ENCODE measurements at places on chromosomes 12 and 14. TPM values are rescaled to one million over a fixed set of nuclear protein-coding genes. Genes with fewer than 3 reads are reported as not detected.

GRCh38 chr14:72621387-72622065, 272.4 kb downstream of the DPF3 start:
- no peak for DNase-seq
- H3K27me3 ChIP-seq: no peaks in the 10 kb centered on the region
- no peaks in the 10 kb centered on the region for H3K36me3 ChIP-seq
- no peak overlapping the region for H3K27ac ChIP-seq
- no peak overlapping the region for H3K4me3 ChIP-seq

DNA sequence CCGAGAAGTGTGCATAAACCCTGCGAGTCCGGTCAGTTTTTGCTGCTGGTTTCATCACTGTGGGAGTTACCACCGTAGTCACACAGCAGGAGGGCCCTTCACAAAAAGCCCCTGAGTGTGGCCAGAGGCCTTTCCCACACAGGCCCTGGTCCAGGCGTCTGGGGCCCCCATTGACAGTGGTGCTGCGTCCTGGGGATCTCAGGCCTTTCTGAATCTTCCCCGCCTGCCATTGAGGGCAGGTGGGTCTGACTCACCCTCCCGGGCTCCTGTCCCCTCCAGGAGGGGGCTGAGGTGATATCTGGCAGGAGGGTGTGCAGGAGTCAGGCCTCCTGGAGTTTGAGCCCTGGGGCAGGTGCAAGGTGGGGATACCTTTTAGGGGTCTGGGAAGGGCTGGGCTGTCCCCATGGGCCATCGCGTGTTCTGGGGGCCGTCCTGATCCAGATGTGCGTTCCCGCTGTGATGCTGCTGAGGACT, 358.5 kb downstream of the TMEM121 start:
- no peak for DNase-seq
- no peaks in the 10 kb centered on the region for H3K36me3 ChIP-seq
- H3K4me3 ChIP-seq: no peak overlapping the region

DNA sequence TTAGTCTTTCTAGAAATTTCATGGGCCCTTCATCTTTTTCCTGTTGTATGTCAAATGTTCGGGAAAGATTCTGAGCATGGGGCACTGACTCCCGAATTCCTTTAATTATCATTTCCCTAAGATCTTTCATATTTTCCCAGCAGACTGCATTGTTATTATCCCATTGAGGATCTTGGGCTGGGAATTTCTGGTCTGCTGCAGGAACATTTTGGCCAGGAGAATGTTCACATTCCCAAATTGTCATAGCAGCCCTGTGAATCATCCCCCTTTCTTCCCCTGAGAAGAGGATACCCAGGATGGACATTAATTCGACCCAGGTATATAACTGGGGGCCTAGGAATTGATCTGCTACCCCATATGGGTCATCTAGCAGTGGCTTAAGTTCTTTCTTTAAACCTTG, 112.5 kb downstream of the RIN3 start:
- no peaks in the 10 kb centered on the region for H3K4me1 ChIP-seq
- H3K36me3 ChIP-seq: peaks cover 3% of the 10 kb centered on the region
- H3K4me3 ChIP-seq: no peak overlapping the region
- DNase-seq: no peak
- H3K27me3 ChIP-seq: no peaks in the 10 kb centered on the region

DNA sequence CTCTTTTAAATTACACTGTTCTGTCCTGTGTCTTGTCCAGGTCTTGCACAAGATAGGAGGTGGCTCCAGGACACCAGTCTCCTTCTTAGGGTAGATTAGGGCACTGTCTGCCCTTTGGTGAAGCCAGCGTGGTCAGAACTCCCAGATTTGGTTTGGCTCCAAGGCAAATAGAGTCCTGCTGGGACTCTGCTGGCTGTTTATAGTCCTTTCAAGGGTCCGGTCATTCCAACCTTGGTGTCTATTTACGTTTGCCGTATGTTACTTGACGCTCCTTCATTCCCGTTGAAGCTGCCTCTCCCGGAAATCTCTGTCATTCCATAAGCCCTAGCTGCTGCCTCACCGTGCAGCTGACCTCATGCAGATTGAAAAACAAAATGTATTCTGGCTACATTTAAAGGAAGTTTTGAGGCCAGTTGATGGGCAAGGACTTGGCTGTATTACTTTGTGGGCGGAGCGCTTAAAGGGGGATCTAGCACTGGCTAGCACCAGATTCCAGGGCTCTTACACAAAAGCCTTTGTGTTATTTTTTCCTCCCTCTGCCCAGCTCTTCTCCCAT, 180.6 kb downstream of the AKAP6 start:
- H3K4me1 ChIP-seq: 0 out of 2 replicates have a peak, but pooled peaks cover 6% of the 10 kb centered on the region
- DNase-seq: peak; percentile 50
- no peak overlapping the region for H3K4me3 ChIP-seq
- H3K36me3 ChIP-seq: no peaks in the 10 kb centered on the region

GRCh38 chr12:131011165-131012079, 57.7 kb downstream of the ADGRD1 start:
- no peak overlapping the region for H3K4me3 ChIP-seq
- H3K36me3 ChIP-seq: no peaks in the 10 kb centered on the region
- peaks cover 77% of the 10 kb centered on the region for H3K4me1 ChIP-seq
- DNase-seq: no peak
- no peaks in the 10 kb centered on the region for H3K27me3 ChIP-seq
- H3K27ac ChIP-seq: peak overlapping the region; percentile 91

DNA sequence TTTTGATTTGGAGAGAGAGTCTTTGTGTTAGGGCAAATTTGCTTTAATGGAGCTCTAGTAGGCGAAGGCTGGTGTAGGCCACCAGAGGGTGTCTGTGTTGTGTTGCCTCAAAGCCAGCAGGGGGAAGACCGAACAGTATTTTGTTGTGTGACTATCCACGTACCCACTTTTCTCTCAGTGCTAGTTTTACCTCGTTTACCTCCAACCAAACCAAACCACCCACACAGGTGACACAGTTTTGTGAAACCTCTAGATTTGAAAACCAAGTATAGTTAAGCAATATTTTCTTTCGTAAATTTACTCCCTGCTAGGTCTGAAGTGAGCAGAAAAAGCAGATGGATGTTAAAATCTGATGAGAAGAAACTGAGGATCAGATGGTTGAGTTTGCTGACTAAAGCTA, 36.3 kb upstream of the NPFF start:
- H3K36me3 ChIP-seq: peaks cover 7% of the 10 kb centered on the region
- H3K4me1 ChIP-seq: peaks cover 35% of the 10 kb centered on the region
- DNase-seq: peak; percentile 68
- no peak overlapping the region for H3K4me3 ChIP-seq
- no peak overlapping the region for H3K27ac ChIP-seq

GRCh38 chr12:31318657-31319269, 7.2 kb downstream of the SINHCAF start:
- H3K27ac ChIP-seq: no peak overlapping the region
- peaks cover 2% of the 10 kb centered on the region for H3K36me3 ChIP-seq
- H3K4me1 ChIP-seq: peaks cover 80% of the 10 kb centered on the region
- DNase-seq: no peak
- no peaks in the 10 kb centered on the region for H3K27me3 ChIP-seq

- no peaks in the 10 kb centered on the region for H3K36me3 ChIP-seq
- no peaks in the 10 kb centered on the region for H3K4me1 ChIP-seq
- no peak for DNase-seq
- H3K27me3 ChIP-seq: peaks cover 6% of the 10 kb centered on the region
- H3K27ac ChIP-seq: no peak overlapping the region
- no peak overlapping the region for H3K4me3 ChIP-seq
Measured at GRCh38 chr12:131536337-131536736, 174.6 kb upstream of the SFSWAP start.

DNA sequence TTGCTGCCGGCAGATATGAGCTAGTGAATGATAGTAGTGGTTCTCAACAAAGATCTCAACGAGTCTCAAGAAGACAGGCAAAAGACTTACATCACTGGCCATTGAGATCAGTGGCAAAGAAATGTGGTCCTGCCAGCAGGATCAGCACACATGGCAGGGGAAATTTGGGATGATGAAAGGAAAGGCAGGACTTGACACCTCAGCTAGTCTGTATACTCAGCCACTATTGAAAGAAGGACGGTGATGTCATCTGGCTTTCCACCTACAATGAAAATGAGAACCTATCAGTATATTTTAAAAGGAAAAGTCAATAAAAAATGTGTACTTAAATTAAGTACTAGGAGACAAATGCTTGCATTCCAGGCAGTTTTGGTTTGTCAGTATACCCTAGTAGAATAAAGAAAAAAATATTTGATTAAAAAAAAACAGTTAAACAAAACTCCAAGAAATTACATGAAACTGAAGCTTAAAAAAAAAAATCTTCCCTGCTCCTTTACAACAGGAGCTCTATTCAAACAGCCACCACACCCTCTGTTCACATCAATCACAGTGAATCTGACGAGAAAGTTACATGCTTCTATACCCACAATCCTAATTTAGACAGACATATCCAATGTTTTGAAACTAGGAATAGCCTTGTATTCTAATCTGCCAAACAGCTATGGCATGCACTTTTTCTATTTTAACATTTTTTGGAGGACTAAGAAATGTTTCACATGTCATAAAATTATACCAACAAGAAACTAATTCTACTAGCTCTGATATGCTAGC, 34.9 kb downstream of the RAD9B start:
- peaks cover 14% of the 10 kb centered on the region for H3K4me1 ChIP-seq
- H3K27me3 ChIP-seq: no peaks in the 10 kb centered on the region
- peaks cover 47% of the 10 kb centered on the region for H3K36me3 ChIP-seq
- DNase-seq: no peak

DNA sequence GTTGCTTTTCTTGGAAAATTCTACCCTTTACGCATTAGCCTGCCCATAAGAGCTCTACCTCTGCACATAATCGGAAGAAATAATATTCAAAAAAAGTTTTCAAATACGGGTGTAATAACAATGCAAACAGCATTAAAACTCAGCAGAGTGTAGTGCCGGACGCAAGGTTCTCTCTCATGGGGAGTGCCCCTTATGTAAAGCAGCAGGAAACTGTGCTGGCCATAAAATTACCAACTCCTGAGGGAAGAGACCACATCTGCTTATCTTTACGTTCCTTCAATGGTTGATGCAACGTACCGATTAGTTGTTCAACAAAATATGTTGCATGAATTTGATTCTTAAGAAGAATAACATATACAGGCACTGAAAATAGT, 118.7 kb upstream of the TMCC3 start:
- H3K4me3 ChIP-seq: no peak overlapping the region
- H3K27ac ChIP-seq: no peak overlapping the region
- no peaks in the 10 kb centered on the region for H3K36me3 ChIP-seq
- peaks cover 10% of the 10 kb centered on the region for H3K27me3 ChIP-seq
- H3K4me1 ChIP-seq: no peaks in the 10 kb centered on the region

GRCh38 chr12:34393086-34393820, 371.0 kb downstream of the ALG10 start:
- no peaks in the 10 kb centered on the region for H3K4me1 ChIP-seq
- no peak overlapping the region for H3K4me3 ChIP-seq
- peaks cover 1% of the 10 kb centered on the region for H3K27me3 ChIP-seq
- no peak for DNase-seq

The CLEC7A gene
- not detected for total RNA-seq

The AACS gene
- total RNA-seq: 26.3 TPM

The PARPBP gene
- total RNA-seq: 28.4 TPM

The FICD gene
- total RNA-seq: 1.1 TPM

The GPR84 gene
- not detected for total RNA-seq

The KRT7 gene
- not detected for total RNA-seq

The SLC6A12 gene
- total RNA-seq: 18.8 TPM

The ETFRF1 gene
- total RNA-seq: 7.0 TPM

The COA8 gene
- 25.2 TPM for total RNA-seq
